Pulmonary artery endothelial cell (primary cell): ENCODE measurements at places on chromosomes 1 and 21.

DNA sequence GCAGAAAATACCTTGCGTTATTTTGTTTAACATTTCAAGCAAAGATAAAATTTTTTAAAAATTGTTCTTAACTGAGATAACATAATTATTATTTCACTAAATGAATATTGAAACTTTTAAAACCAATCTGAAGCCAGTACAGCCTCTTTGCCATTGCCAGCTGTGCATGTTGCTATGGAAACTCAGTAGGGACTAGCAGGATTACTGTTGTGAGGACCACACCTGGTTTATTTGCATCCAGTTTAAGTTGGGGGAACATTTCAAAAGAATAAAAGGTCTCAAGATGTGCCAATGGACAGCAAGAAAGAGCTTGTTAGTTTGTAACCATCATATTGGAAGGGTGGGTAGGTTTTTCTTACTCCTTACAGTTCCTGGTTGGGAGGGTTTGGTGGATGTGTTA is 80.7 kb downstream of the POU2F1 start:
- no peak for DNase-seq

DNA sequence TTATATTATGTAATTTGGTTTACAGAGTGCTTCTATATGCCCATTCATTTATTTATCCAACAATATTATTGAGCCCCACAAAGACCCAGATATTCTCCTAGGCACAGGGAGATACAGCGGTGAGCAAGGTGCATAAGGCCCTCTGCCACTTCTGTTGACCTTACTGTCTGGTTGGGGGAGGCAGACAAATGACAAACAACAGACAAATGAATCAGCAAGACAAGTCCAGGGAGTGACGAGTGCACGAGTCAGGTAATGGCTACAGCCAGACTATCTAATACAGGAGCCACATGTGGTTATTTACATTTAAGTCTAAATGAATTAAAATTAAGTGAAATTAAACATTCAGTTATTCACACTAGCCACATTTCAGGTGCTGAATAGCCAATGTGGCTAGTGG is 22.0 kb upstream of the BCAR3 start:
- no peak for DNase-seq

- DNase-seq: no peak
Observed at GRCh38 chr1:155962599-155963211, 15.6 kb downstream of the ARHGEF2 start.

DNA sequence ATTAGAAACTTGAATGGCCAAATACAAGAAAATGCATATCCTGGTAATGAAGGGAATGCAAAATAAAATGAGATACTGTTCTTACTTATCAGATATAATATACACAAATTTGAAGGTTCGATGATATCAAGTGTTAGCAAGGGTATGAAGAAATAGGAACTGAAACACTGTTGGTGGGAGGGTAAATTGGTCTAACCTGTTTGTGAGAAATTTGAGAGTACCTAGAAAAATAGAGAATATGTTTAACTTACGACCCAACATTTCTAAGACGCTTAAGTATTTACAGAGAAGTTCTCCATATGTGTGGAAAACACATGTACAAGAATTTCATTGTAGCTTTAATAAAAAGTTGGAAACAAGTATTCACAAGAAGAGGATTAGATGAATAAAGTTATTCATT is 25.9 kb downstream of the ATG4C start:
- DNase-seq: no peak

DNA sequence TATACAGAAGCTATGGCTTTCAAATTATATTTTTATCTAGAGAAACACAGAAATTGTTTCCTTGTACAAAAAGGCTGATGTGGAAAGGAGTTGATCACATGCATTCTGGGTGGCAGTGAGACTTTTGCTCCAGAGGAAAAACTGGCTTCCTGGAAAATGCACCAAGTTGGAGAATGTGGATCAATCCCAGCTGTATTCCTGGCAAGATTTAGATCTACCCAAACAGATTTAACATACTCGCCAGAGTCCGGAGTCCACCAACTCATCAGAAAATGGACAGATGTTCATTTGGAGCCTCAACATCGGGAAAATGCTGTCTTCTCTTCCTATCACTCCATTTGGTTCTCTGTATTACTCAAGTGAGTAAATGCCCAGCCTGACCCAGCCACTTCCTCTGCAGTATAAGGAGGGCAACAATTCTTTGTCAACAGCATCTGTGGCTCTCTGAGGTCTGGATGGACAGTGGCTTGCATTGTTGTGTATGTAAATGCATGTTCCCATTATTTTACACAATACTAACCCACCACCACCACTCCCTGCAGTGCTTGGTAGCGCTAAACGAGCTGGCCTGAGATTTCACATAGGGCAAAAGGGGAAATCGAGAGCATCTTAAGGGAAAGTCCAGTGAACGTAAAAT is 226.2 kb upstream of the IRF2BP2 start:
- DNase-seq: no peak

DNA sequence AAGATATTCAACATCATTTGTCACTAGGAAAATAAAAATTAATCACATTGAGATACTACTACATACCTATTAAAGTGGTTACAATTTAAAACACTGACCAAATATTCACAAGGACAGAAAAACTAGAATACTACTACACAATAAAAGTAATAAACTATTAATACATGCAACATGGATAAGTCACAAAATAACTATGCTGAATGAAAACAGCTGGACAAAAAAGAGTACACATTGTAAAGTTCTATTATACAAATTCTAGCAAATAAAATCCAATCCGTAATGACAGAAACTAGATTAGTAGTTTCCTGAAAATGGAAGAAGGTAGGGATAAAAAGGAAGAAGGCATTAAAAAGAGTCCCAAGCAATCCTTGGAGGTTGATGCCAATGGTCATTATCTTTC is 348.7 kb upstream of the PTBP2 start:
- DNase-seq: no peak

- no peak for DNase-seq
Observed at GRCh38 chr1:24138476-24139221, 4.3 kb downstream of the IL22RA1 start.

DNA sequence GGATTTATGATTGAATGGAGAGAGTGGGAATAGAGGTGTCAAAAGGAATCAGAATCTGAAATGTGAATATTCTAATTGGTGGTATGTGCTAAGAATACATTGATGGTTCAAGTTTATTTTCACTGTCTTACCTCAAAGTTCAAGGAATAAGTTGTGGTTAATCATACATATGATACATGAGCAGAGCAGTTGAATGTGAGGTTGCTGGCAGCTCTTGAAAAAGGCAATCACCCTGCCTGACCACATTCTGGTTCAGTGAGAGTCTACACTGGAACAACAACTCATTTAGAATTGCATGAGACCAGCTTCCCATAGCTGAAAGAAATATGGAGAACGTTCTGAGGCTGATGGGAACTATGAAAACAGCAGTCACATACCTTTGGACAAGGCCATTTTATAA is 68.3 kb upstream of the ARHGAP29 start:
- DNase-seq: no peak

GRCh38 chr1:34918977-34919561 is 10.4 kb downstream of the DLGAP3 start:
- DNase-seq: no peak

GRCh38 chr1:99869304-99869703 is 19.1 kb downstream of the AGL start:
- no peak for DNase-seq

- DNase-seq: no peak
Observed at GRCh38 chr1:3231826-3232225, 162.8 kb downstream of the PRDM16 start.

GRCh38 chr1:39657923-39658485 is 13.9 kb downstream of the NT5C1A start:
- peak; percentile 5 for DNase-seq

DNA sequence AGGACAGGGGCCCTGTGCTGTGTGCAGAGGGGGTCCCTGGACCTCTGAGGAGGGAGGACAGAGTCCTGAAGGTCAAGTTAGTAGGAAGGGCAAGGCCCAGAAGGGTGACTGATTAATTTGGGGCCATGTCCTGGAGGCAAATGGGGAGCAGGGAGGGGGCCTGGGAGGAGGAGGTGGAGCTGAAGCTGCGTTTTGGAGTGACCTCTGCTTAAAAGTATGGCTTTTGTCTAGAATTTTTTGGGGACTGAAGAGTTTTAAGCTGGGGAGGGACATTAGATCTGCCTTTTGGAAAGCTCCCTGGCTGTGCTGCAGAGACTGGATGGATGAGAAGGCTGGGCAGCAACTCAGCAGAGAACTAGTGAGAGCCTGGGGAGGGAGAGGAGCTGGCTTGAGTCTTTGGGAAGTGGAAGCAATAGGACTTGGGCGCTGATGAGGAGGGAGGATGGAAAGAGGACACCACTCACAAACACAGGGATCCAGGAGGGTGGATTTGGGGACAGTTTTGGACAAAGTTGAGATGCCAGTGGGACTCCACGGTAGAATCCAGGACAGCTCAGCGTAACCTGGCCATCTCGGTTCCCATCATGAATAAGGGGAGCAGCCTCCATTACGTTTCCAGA is 52.9 kb downstream of the ACBD3 start:
- DNase-seq: no peak

- DNase-seq: no peak
Observed at GRCh38 chr1:66412704-66413103, 121.2 kb upstream of the SGIP1 start.

GRCh38 chr1:39212499-39212898 is 8.0 kb downstream of the MACF1 start:
- no peak for DNase-seq

DNA sequence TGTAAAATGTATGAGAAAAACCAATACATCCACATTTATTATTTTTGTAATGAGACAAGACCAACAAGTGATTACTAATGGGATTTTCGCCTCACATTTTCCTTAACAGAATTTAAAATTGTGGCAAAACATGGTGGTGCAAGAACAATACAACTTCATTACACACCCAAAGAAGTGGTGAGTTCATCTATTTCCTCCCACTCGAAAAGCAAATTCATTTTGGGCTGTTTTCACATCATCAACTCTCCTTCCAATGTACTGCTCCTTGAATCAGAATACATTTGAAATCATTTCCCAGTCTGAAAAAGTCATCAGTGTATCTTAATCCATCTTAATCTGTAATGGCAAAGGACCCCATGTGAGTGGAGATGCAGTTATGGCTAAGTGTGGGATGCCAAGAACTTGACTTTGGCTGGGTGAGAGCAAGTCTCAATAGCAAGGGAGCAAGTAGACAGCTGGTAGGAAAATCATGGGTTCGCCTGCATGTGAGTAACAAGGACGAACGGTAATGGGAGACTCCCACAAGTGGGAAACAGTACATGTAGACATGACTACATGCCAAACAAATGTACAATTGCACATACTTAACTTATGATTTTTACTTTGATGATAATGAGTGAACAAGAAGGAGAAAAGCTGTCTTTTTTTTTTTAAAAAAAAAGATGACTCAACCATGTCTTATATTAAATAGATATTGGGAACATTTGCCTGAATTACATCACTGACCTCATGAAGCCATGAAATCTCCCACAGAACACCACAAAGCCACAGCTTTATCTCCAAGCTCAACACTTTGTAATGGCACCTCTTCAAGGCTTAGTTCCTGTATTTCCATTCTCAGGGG is 46.0 kb downstream of the RUNX1 start:
- no peak for DNase-seq

- DNase-seq: no peak
Observed at GRCh38 chr1:83761167-83762038, 237.5 kb downstream of the TTLL7 start.

- DNase-seq: no peak
Observed at GRCh38 chr1:84724128-84724860, 34.0 kb upstream of the SSX2IP start.

DNA sequence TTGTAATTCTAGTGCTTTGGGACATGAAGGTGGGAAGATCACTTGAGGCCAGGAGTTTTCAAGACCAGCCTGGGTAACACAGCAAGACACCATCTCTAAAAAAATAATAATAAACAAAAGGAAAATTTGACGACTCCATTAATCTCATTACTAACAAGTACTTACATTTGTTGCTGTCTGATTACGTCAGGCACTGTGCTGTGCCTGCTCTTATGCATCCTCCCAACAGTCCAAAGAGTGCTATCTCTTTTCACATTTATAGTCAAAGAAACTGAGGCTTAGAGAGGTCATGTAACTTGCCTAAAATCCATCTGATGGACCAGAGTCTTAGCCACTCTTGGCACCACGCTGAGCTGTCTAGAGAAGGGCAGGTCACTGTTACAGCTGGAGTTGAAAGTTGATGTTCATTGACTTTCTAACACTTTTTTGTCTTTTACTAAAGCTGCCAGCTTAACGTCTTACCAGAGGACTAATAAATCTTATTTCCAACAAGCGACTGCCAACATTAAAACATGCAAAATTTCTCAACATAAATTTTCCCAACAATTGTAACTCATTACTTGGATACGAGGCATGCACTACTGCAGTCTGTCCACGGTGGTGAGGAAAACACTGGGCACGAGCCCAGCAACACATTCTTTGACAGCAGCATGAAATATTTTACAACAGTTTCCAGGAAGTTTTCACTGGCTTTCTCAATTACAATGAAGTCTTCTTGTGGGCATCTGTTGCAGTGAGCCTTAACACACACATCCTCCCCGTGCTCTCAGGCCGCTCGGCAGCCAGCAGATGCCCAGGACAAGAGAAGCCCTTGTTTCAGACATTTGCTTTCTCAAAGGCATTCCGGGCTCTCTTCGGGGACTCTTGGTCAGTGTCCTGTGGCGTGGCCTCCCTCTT is 262.9 kb upstream of the PROX1 start:
- DNase-seq: no peak

DNA sequence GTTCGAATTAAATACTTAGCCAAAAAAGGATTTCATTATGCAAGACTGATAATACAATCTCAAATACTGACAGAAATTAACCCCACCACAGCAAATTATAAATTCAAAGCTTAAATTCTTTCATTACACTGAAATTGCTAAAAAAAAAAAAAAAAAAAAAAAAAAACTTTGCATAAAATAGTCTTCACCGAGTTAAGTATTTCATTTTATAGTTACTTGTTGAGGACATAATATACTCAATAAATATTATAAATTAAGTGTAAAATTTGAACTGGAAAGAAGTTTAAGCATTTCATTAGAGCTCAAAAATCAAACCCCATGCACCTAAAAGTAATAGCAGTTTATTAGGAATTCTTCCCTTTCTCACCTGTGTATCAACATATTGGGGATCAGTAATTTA is 1.9 kb upstream of the PSMG1 start:
- no peak for DNase-seq

DNA sequence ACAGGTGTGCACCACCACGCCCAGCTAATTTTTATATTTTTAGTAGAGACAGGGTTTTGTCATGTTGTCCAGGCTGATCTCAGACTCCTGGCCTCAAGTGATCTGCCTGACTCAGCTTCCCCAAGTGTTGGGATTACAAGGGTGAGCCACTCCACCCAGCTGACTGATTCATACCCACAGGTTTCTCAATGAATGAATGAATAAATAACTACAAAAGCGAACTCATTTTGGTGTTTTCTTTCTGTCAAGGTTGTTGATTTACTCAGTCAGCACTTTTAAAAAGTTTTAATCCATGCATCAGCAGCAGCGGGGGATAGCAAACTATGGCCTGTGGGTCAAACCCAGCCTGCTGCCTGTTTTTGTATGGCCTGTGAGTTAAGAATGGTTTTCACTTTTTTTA is 217.5 kb downstream of the FAF1 start:
- DNase-seq: no peak

- no peak for DNase-seq
Observed at GRCh38 chr1:168980180-168980579, 126.3 kb upstream of the ATP1B1 start.
